ENCODE measurements at places on chromosomes 3 and 15. TPM values are rescaled to one million over a fixed set of nuclear protein-coding genes. Genes with fewer than 3 reads are reported as not detected.

- H3K4me1 ChIP-seq, result no peaks in the 10 kb centered on the region
- H3K27me3 ChIP-seq, result no peaks in the 10 kb centered on the region
- no peaks in the 10 kb centered on the region for H3K36me3 ChIP-seq
- H3K4me3 ChIP-seq, result no peak overlapping the region
- no peak for DNase-seq
- H3K27ac ChIP-seq, result no peak overlapping the region
Observed at GRCh38 chr3:23108451-23109057, 94.6 kb upstream of the UBE2E2 start.

GRCh38 chr3:46829699-46830208 is 33.5 kb downstream of the MYL3 start:
- no peak overlapping the region for H3K27ac ChIP-seq
- H3K4me3 ChIP-seq, result no peak overlapping the region
- H3K36me3 ChIP-seq, result no peaks in the 10 kb centered on the region
- H3K27me3 ChIP-seq, result no peaks in the 10 kb centered on the region
- DNase-seq, result no peak
- H3K4me1 ChIP-seq, result no peaks in the 10 kb centered on the region

GRCh38 chr3:100245927-100246326 is 14.9 kb upstream of the TBC1D23 start:
- no peak for DNase-seq
- no peak overlapping the region for H3K4me3 ChIP-seq
- no peaks in the 10 kb centered on the region for H3K4me1 ChIP-seq
- no peaks in the 10 kb centered on the region for H3K27me3 ChIP-seq
- no peaks in the 10 kb centered on the region for H3K36me3 ChIP-seq
- peak overlapping the region; percentile 1 for H3K27ac ChIP-seq

GRCh38 chr15:93257920-93258319 is 168.9 kb upstream of the RGMA start:
- no peaks in the 10 kb centered on the region for H3K36me3 ChIP-seq
- DNase-seq, result no peak
- H3K4me3 ChIP-seq, result no peak overlapping the region
- no peak overlapping the region for H3K27ac ChIP-seq
- no peaks in the 10 kb centered on the region for H3K27me3 ChIP-seq
- no peaks in the 10 kb centered on the region for H3K4me1 ChIP-seq

GRCh38 chr3:63993653-63994079 is 29.6 kb downstream of the PSMD6 start:
- no peaks in the 10 kb centered on the region for H3K27me3 ChIP-seq
- peak; percentile 17 for DNase-seq
- H3K27ac ChIP-seq, result no peak overlapping the region

GRCh38 chr3:63611382-63611781 is 41.1 kb upstream of the SNTN start:
- DNase-seq, result no peak
- no peaks in the 10 kb centered on the region for H3K27me3 ChIP-seq
- H3K4me1 ChIP-seq, result no peaks in the 10 kb centered on the region

DNA sequence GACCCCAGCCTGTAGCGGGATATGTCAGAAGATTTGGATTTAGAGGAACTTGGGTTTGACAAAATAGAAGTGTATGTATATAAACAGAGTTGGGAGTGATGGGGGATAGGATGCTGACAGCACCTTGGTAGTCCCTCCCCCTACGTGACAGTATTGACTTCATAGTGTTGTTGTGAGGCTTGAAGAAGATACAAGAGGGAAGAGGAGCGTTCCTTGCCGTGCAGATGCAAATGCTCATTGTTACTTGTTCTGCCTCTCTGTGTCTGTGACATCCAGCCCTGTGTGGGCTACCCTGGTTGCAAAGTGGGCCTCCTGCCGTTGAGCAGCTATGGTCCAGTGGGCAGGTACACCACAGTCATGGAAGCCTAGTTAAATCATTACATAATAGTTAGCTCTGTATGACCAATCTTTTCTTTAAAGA is 45.0 kb downstream of the SMAD3 start:
- H3K4me1 ChIP-seq, result peaks cover 54% of the 10 kb centered on the region
- no peak for DNase-seq
- H3K27me3 ChIP-seq, result no peaks in the 10 kb centered on the region
- H3K4me3 ChIP-seq, result no peak overlapping the region

GRCh38 chr3:190809351-190809750 is 53.1 kb downstream of the GMNC start:
- no peaks in the 10 kb centered on the region for H3K27me3 ChIP-seq
- no peak for DNase-seq
- no peak overlapping the region for H3K4me3 ChIP-seq
- no peaks in the 10 kb centered on the region for H3K4me1 ChIP-seq
- no peak overlapping the region for H3K27ac ChIP-seq

DNA sequence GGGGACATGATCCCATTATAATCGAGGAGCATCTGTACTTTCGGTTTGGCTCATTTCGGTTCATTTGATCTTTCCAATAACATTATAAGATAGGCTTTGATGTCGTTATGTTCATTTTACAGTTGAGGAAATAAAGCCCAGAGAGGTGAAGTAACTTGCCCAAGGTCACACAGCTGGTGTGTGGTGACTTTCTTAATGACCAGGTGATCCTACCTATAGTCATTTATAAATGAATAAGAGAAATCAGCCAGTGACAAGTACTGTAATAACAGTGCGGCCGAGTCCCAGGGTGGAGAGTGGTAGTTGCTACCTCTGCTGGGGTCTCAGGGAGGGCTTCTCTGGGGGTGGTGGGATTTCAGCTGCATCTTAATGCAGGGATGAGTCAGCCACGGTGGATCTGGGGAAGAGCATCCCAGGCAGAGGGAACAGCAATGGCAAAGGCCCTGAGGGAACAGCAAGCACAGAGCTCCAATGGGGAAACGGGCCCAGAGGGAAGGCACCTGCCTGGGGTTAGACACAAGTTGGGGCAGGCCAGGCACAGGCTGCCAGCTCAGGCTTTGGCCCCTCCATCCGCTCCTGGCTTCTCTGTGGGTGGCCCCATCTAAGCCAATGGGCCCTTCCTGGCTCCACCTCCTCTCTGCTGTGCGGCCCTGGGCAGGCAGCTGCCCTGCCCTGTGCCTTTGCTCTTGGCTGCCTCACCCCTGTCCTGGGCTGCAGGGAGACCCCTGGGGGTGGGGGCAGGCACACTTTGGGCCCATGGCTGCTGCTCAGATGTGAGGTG is 1.1 kb upstream of the FBLN2 start:
- H3K4me3 ChIP-seq, result no peak overlapping the region
- DNase-seq, result no peak
- H3K36me3 ChIP-seq, result no peaks in the 10 kb centered on the region
- H3K27ac ChIP-seq, result peak overlapping the region; percentile 65

DNA sequence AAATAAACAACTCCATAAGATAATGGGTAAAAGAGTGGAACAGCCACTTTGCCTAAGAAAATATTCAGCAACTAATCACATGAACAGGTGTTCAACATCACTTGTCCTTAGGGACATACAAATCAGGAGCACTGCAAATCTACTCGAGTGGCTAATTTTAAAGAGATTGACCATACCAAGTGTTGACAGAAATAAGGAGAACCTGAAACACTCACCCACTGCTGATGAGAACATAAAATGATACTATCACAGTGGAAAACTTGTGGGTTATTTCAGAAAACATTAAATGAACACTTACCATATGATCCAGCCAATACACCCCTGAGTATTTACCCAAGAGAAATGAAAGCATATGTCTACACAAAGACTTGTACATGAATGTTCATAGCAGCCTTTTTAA is 70.5 kb downstream of the GABRB3 start:
- DNase-seq, result no peak
- no peak overlapping the region for H3K27ac ChIP-seq
- no peak overlapping the region for H3K4me3 ChIP-seq

- H3K27me3 ChIP-seq, result no peaks in the 10 kb centered on the region
- peaks cover 44% of the 10 kb centered on the region for H3K4me1 ChIP-seq
Observed at GRCh38 chr3:123817413-123817812, 66.7 kb downstream of the MYLK start.

GRCh38 chr15:71484080-71484479 is 326.3 kb upstream of the NR2E3 start:
- no peak overlapping the region for H3K4me3 ChIP-seq
- DNase-seq, result no peak
- peak overlapping the region; percentile 38 for H3K27ac ChIP-seq
- H3K36me3 ChIP-seq, result no peaks in the 10 kb centered on the region
- H3K27me3 ChIP-seq, result no peaks in the 10 kb centered on the region
- peaks cover 9% of the 10 kb centered on the region for H3K4me1 ChIP-seq

DNA sequence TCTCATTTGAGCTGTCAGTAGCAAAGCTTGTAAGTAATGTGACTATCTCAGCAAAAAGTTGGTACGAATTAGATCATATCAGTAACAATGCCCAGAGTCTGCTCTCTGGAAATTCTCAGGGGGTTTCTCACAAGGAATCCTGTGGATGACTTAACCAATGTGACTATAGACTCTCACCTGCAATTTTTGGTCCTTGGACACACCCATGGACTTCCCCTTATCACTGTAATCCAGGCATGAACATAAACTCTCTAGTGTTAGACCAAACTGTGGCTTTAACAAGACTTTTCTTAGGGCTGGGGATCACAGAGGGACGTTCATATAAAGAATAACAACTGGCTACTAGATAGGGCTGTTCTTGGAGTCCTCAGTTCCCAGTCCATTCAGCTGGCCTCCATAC is 3.9 kb upstream of the ZNF80 start:
- no peaks in the 10 kb centered on the region for H3K27me3 ChIP-seq
- no peaks in the 10 kb centered on the region for H3K4me1 ChIP-seq
- H3K27ac ChIP-seq, result no peak overlapping the region
- no peak for DNase-seq
- H3K36me3 ChIP-seq, result no peaks in the 10 kb centered on the region

GRCh38 chr3:179860275-179861107 is 176.2 kb downstream of the PEX5L start:
- H3K4me3 ChIP-seq, result no peak overlapping the region
- H3K27me3 ChIP-seq, result no peaks in the 10 kb centered on the region
- no peaks in the 10 kb centered on the region for H3K36me3 ChIP-seq
- H3K27ac ChIP-seq, result no peak overlapping the region

GRCh38 chr3:52299879-52300611 is 12.4 kb downstream of the GLYCTK start:
- H3K4me3 ChIP-seq, result no peak overlapping the region
- DNase-seq, result no peak
- H3K27me3 ChIP-seq, result no peaks in the 10 kb centered on the region
- no peaks in the 10 kb centered on the region for H3K4me1 ChIP-seq
- no peak overlapping the region for H3K27ac ChIP-seq
- H3K36me3 ChIP-seq, result no peaks in the 10 kb centered on the region

DNA sequence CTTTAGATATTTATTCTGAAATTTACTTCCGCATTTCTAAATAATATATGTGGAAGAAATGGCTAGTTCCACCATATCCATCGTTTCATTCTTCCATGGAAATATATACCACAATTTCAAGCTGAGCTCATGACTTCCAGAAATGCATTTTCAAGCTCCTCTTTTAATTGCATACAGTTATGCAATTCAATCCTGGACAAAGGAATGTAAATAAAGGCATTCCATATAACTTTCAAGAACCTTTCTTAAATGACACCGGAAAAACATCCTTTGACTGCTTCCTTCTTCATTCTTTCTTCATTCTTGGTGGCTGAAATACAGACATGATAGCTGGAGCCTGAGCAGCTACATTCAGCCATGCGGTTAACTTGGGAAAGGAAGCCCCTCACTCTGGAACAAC is 185.2 kb upstream of the GADL1 start:
- H3K27ac ChIP-seq, result no peak overlapping the region
- H3K36me3 ChIP-seq, result no peaks in the 10 kb centered on the region
- no peaks in the 10 kb centered on the region for H3K4me1 ChIP-seq
- H3K4me3 ChIP-seq, result no peak overlapping the region
- no peaks in the 10 kb centered on the region for H3K27me3 ChIP-seq

DNA sequence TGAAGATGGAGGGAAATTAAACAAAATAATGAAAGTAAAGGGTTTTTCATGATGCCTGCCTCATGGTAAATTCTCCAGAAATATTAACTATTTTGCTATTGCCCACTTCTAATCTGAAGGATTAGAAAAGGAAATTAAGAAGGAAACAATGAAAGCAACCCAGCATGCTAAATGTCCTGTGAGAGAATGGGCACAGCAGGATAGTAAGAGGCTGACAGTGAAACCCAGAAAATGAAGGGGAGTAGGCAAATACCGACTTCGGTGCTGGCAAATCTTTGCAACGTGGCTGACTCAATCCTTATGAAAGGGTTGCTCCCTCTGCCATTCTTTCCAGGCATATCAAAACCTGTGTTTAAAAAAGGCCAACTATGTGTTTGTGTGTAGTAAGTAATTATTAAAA is 147.5 kb upstream of the SYNPR start:
- no peak overlapping the region for H3K27ac ChIP-seq
- no peaks in the 10 kb centered on the region for H3K27me3 ChIP-seq
- no peak for DNase-seq

DNA sequence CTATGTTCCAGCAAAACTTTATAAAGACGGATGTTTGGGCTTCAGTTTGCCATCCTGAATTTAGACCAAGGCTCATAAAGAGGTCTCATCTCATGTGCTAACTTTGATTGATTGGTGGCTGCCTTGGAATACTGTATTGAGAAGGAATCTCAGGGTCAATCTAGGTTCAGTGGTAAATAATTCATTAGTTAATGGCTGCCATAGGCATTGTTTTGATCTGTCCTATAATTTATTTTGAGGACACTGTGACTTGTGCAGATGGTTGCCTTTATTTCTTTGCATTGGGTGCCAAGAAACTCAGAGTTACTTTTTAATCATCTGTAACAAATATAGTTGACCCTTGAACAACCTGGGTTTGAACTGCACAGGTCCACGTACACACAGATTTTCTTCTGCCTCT is 159.8 kb downstream of the B3GALNT1 start:
- no peak for DNase-seq
- H3K27me3 ChIP-seq, result no peaks in the 10 kb centered on the region
- H3K36me3 ChIP-seq, result no peaks in the 10 kb centered on the region
- no peak overlapping the region for H3K27ac ChIP-seq
- H3K4me3 ChIP-seq, result no peak overlapping the region

- peaks cover 4% of the 10 kb centered on the region for H3K4me1 ChIP-seq
- H3K27me3 ChIP-seq, result no peaks in the 10 kb centered on the region
- no peak for DNase-seq
- H3K4me3 ChIP-seq, result no peak overlapping the region
- no peak overlapping the region for H3K27ac ChIP-seq
Observed at GRCh38 chr3:127137757-127138536, 55.0 kb upstream of the PRR23E start.

Gene GRM2
- not detected for total RNA-seq

Gene PGBD4
- total RNA-seq, result 3.5 TPM

Gene PPARG
- total RNA-seq, result 23.5 TPM

Gene FAM3D
- total RNA-seq, result not detected

Gene WDR6
- total RNA-seq, result 115 TPM

Gene ATP13A5
- total RNA-seq, result not detected

Gene MYRIP
- 12.7 TPM for total RNA-seq

Gene SCG5
- total RNA-seq, result not detected

Gene ITGB5
- total RNA-seq, result 595 TPM

Gene ACAN
- total RNA-seq, result 113 TPM

Gene ZIC1
- total RNA-seq, result 1.5 TPM
